Fibroblast of skin of left biceps (primary cell): ENCODE measurements at places on chromosomes 12 and 14.
A peak's percentile ranks its signal among the peaks of the same experiment; 100 is the strongest.

- DNase-seq: no peak
These were observed 28.4 kb upstream of the BDKRB2 start for GRCh38 chr14:96176275-96176674.

GRCh38 chr14:66974397-66975025 is 214.7 kb upstream of the GARIN2 start:
- DNase-seq: peak; percentile 62

GRCh38 chr12:82361461-82361915 is 3.2 kb downstream of the METTL25 start:
- no peak for DNase-seq

- no peak for DNase-seq
These were observed 49.2 kb downstream of the TMEM132D start for GRCh38 chr12:129854591-129854990.

- DNase-seq: peak; percentile 70
These were observed 32.3 kb downstream of the EFCAB11 start for GRCh38 chr14:89922031-89922907.

DNA sequence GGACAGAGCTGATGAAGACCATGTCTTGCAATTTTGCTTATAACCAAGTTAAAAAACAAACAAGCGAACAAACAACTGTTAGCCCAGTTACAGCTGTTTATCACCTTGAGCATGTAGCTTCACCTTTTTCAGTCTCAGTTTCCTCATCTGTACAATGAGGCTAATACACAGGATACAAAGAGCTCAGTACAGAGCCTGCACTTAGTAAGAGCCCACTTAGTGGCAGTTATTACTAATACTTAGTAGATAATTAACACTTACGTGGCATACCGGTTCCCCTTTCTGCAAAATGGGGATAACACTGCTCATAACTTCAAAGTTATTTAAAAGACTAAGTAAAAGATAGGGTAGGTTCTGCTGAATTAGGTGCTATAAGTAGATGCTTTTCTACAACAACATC is 228.0 kb downstream of the MON2 start:
- no peak for DNase-seq

- no peak for DNase-seq
These were observed 5.3 kb downstream of the NAV3 start for GRCh38 chr12:77835969-77836368.
